IPS-NIHi11 (cell line): ENCODE measurements at places on chromosomes 13 and 19.

- DNase-seq, result no peak
Observed at GRCh38 chr13:112636401-112636975, 48.5 kb upstream of the TUBGCP3 start.

DNA sequence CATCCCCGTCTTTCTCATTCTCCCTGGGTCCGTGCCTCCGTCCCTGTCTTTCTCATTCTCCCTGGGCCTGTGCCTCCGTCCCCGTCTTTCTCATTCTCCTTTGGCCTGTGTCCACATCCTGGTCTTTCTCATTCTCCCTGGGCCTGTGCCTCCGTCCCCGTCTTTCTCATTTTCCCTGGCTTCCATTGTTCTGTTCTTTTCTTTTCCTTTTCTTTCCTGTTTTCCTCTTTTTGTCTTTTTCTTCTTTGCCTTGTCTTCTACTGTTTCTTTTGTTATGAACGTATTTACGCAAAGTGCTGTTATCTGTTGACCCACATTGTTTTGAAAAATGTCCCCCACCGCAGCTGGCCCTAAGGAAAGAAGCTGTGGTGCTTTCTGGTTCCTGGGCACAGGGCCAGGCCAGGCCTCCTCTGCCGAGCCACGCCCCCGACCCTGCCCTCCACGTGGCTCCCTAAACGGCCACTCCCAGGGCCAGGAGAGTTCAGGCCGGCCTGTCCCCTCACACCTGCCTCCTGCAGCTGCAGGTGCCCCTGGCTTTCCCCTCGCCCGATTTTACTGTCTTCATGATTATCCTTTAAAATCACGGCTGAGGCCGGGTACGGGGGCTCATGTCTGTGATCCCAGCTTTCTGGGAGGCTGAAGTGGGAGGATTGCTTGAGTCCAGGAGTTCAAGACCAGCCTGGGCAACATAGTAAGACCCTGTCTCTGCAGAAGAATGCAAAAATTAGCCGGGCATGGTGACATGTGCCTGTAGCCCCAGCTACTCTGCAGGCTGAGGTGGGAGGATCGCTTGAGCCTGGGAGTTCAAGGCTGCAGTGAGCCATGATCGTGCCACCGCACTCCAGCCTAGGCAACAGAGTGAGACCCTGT is 14.0 kb upstream of the TMPRSS9 start:
- peak; percentile 71 for DNase-seq

GRCh38 chr13:81957121-81957520 is 1616.2 kb upstream of the SPRY2 start:
- peak; percentile 48 for DNase-seq

GRCh38 chr19:2037651-2038255 is 13.3 kb downstream of the MKNK2 start:
- DNase-seq, result no peak

DNA sequence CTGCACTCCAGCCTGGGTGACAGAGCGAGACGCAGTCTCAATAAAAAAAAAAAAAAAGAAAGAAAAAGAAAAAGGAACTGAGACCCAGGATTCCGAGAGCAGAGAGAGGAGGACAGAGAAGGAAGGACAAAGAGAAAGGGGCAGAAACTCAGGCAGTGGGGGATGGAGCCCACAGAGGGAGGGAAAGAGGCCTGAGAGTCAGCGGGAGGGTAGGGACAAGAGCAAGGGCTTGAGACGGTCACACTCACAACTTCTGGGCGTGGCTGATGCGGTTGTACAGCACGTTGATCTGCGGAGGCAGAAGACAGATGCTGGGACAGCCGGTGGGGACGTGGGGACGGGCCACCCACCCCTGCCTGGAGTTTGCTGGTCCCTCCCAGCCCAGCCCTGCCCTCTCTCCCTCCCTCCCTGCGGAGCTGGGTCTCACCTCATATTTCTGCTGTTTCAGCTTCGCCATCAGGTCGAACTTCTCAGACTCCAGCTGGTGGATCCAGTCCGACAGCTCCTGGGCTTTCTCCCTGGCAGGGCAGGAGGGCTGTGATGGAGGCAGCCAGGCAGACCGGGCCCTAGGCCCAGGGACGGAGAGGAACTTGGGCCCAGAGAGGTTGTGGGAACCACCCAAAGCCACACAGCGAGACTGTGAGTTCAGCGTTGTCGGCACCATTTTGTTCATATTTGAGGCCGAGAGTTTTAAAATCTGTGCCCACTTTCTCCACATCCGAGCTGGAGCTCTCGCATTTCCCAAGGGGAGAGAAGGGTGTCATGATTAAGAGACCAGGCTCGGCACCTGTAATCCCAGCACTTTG is 15.2 kb downstream of the TNNT1 start:
- DNase-seq, result no peak

GRCh38 chr19:52936954-52937325 is 13.7 kb upstream of the ZNF888 start:
- no peak for DNase-seq

DNA sequence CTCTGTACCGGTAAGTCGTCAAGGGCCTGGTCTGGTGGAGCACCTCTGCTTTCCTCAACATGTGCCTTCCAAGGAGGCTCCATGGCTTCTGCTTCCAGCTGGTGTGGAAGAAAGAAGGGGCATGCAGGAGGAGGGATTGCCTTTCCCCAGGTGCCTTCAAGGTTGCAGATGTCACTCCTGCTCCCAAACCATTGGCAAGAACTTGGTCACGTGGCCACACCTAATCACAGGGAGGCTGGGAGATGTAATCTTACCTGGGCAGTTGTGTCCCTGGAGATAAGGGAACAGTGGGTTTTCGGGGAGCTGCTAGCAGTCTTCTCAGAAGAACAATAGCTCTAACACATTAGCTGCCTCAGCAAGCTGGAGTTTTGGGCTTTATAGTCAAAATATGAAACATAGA is 9.7 kb upstream of the GPR18 start:
- DNase-seq, result no peak

- peak; percentile 72 for DNase-seq
Observed at GRCh38 chr19:2602391-2603181, 99.9 kb downstream of the GNG7 start.

DNA sequence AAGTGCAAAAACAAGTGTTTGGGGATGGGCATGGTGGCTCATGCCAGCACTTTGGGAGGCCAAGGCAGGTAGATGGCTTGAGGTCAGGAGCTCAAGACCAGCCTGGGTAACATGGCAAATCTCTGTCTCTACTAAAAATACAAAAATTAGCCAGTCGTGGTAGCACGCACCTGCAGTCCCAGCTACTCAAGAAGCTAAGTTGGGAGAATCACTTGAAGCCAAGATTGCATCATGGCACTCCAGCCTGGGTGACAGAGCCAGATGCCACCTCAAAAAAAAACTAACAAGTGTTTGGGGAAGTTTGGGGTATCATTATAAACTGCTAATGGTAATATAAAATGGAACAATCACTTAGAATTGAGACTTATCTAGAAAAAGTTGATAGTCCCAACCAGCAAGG is 24.6 kb downstream of the XPO4 start:
- no peak for DNase-seq

GRCh38 chr19:49249933-49250332 is 75.1 kb downstream of the SLC6A16 start:
- no peak for DNase-seq

GRCh38 chr13:40440990-40441820 is 225.2 kb downstream of the FOXO1 start:
- peak; percentile 29 for DNase-seq

- no peak for DNase-seq
Observed at GRCh38 chr19:38893341-38893771, 6.1 kb downstream of the SIRT2 start.

DNA sequence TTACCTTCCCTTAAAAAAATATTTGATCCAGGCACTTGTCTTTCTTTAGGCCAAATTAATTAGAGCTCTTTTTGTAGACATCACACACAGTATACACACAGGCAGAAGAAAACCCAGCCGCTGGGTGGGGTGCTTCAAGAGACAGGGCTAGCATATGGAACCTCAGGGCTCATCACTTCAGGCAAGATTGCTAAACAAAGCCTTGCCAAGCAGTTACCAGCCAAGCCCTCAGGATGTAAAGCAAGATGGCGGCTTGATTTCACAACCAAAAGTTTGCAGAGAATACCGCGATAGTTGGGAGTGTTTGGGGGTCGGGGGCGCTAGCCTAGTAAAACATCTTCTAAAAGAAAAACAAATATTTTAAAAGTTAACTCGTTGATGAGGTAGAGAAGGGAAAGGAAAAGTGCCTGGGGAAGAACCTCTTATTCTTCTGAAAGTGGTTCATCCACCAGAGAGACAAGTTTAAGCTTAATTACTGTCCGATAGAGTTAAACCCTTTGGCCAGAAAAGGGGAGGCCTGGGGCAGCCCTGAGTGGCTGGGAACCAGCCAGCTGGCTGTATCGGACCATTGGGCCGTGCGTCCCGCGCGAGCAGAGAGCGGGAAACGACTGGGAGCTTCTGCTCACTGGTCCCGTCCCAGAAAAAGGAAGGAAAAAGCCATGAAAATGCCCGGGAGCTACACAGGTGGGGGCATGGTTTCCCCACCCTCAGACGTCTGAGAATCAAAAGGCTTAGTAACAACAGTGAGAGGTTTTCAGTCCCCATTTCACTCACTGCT is 254.9 kb upstream of the PCDH20 start:
- no peak for DNase-seq

DNA sequence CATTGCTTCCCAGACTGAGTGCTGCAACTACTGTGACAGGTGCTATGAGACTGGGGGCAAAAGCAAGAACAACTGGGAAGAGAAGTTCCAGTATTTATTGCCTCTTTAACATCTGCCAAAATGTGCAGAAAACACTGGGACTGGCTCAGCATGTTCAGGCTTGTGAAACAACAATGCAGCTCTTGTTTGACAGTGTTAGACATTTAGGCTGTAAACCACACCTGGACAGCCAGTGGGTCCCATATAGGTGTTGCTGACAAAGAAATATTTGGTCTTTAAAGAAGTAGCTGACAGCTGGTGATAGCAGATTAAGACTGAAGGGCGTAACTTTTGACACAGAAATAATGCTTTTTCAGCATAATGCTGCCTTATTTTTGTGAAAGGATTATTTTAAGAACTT is 88.1 kb downstream of the STOML3 start:
- DNase-seq, result no peak

DNA sequence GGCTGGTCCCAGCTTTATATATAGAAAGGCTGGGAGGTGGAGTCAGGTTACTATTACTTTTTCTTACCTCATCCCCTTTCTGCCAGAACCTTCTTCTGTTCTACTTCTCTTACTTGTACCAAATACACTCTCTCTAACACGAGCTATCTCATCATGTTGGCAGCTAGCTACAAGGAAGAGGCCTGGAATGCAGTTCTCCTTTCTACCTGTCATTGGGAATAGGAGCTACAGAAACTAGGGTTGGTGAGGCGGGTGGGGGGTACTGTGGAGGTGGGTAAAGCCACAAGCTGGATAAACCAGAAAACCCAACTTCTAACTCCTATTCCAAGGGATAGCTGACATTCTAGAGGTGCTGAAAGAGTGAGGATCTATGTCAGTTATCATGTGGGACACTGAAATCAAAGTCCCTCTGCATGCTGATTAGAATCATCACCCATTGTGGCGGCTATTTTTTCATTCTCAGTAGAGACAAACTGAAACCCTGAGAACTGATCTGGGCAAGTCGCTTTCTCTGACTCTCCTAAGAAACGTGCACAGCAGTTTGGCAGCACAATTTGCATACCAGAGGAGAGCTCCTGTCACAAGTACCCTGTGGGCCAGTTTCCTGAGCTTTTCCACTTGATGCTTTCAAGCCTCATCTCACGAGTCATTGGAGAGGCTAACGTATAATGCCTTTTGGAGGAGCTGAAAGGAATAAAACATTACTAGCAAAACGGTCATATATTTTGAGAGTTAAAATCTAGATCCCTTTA is 358.1 kb downstream of the ENOX1 start:
- no peak for DNase-seq

- DNase-seq, result no peak
Observed at GRCh38 chr19:35292421-35293362, 731 bp downstream of the MAG start.

DNA sequence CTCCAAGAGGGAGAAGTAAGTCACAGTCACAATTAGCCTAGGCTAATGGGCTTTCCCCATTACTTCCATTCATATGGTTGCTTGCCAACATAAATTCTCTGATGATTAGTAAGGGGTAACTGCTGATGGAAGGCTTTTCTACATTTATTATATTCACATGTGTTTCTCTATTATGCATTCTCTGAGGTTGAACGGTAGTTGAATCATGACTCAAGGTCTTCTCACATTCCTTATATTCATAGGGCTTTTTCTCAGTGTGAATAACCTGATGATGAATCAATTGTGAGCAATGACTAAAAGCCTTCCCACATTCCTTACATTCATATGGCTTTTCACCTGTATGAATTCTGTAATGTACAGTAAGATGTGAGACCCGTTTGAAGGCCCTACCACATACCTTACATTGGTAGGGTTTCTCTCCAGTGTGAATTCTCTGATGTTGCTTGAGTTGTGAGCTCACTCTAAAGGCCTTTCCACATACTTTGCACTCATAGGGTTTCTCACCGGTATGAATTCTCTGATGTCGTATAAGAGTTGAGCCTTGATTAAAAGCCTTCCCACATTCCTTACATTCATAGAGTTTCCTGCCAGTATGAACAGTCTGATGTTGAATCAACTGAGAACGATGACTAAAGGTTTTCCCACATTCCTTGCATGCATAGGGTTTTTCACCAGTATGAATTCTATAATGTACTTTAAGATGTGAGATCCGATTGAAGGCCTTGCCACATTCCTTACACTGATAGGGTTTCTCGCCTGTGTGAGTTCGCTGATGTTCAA is 9.3 kb downstream of the ZNF582 start:
- no peak for DNase-seq

GRCh38 chr13:78015782-78016181 is 97.2 kb upstream of the EDNRB start:
- DNase-seq, result no peak

- no peak for DNase-seq
Observed at GRCh38 chr13:66581675-66582074, 648.5 kb downstream of the PCDH9 start.

DNA sequence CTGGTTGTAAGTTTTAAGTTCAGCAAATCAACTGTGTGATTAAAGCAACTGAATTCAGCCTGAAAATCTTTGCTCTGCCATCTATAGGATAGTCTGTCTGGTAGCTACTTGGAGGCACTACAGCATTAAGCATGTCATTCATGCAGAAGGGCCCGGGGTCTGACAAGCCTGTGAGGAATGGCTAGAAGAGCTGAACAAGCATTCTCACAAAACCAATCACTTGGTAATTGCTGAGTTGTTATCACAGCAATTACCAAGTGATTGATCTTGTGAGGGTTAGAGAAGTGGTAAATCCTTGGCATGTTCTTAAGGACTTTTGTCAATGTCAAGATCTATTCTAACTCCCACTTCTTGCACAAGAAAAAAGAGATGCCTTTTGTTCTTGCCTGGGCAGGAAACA is 356.1 kb downstream of the FGF14 start:
- peak; percentile 13 for DNase-seq

DNA sequence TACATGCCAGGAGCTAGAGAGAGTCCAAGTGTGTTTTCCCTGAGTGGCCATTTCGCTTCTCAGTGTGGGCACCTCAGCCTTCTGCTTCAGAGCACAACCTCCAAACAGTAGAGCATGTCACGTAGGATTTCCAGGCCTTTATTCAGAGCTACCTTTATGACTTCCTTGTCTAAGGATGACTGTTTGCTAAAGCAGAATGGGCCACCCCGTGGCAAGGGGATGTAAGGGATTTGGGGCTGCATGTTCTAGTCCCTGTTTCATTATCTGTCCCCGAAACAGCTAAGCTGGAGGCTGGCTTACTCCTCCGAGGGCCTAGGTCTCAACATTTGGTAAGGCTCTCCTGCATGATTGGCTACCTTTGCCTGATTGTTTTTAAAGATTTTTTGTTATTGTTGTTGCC is 6.0 kb downstream of the RNASEH2B start:
- DNase-seq, result no peak
